Activated T-helper 1 cell treated with Interleukin-2 at 50 U/mL for 16 hours (primary cell): ENCODE measurements at places on chromosomes 7 and 10.

- no peak for DNase-seq
Measured at GRCh38 chr7:137703291-137704010, 143.3 kb downstream of the DGKI start.

DNA sequence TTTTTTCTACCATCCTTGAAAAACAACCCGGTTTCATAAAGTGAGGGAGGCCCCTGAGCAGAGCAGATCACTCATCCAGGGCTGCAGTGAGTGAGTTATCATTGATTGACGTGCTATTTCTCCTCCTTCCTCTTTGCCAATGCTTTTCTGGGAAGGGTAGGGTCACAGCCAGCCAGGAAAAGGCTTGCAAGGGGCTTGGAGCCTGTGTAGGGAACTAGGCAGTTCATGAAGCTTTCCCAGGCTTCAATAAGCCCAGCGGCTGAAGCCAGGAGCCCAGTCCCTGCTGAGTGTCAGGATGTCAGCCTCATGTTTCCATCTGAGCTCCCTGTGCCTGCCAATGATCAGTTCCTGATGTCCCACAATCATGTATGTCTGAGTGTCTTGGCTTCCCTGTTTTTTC lies 584.7 kb downstream of the GALNT17 start:
- no peak for DNase-seq

DNA sequence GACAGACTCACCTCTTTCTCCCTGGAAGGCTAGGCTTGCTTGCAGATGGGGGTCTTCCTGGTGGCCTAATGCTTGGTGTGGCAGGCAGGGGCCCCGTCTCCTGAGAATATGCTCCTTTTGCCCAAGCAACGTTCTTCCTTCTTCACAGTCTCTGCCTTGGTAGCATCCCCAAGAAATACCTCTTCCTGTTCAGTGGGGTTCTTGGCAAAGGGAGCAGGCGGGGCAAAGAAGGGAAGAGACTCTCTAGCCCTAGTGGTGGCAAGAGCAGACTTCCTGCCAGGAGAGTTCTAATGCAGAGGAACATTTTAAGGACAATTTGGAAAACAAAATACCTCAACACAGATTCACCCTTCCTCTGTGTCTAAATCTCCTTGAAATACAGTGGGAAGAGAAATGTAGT lies at the start of gene CLEC5A:
Gene CLEC5A, minus strand, starts transcription at position 179 of the 400 bp plus-strand sequence. CDS start 682 bp downstream, outside the sequence.
- DNase-seq, result no peak

DNA sequence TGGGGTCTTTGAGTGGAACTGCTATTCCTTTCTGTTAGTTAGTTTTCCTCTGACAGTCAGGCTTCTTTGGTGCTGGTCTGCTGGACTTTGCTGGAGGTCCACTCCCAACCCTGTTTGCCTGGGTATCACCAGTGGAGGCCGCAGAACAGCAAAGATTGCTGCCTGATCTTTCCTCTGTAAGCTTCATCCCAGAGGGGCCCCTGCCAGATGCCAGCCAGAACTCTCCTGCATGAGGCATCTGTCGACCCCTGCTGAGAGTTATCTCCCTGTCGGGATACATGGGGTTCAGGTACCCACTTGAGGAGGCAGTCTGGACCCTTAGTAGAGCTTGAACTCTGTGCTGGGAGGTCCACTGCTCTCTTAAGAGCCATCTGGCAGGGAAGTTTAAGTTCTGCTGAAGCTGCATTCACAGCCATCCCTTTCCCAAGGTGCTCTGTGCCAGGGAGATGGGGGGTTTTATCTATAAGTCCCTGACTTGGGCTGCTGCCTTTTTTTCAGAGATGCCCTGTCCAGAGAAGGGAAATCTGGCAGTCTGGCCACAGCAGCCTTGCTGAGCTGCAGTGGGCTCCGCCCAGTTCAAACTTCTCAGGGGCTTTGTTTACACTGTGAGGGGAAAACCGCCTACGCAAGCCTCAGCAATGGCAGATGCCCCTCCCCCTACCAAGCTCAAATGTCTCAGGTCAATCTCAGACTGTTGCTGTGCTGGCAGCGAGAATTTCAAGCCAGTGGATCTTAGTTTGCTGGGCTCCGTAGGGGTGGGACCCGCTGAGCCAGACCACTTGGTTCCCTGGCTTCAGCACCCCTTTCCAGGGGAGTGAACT lies 89.7 kb upstream of the CDK6 start:
- DNase-seq, result no peak

GRCh38 chr7:8765374-8765773 lies 332.0 kb downstream of the NXPH1 start:
- DNase-seq, result no peak

- no peak for DNase-seq
Measured at GRCh38 chr7:31002256-31002655, 38.5 kb downstream of the GHRHR start.

- no peak for DNase-seq
Measured at GRCh38 chr7:96314402-96315124, 7.3 kb downstream of the SLC25A13 start.

DNA sequence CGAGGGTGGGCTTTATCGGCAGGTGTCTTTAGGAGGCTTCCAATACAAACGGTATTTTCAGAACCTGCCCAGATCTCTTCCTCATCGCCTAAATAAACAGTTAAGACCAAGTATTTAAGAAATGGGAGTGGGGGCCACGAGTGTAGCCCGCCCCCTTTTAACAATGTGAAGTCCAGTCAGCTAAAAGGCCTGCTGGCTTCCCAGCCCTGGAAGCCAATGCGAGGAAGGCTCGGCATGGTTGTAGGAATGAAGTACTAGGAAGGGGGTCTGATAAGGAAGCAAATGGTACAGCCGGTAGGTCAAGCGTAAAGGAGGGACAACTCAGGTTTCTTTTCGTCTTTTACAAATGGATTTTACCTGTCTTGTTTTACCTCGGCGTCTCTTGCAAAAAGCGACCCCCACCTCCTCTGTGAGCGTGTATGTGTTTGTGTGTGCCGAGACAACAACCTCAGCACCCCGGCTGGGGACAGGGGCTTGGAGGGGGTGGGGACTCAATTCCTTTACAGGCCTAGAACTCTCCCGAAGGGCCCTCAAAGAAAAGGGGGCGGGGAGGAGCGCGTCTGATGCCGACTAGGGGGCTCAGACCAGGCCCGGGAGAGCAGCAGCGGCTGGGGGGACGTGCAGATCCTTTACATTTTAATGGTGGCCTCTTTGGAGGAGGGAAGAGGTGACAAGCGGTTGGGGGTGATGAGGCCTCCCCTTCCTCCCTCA lies 147.6 kb downstream of the GPR85 start:
- no peak for DNase-seq

DNA sequence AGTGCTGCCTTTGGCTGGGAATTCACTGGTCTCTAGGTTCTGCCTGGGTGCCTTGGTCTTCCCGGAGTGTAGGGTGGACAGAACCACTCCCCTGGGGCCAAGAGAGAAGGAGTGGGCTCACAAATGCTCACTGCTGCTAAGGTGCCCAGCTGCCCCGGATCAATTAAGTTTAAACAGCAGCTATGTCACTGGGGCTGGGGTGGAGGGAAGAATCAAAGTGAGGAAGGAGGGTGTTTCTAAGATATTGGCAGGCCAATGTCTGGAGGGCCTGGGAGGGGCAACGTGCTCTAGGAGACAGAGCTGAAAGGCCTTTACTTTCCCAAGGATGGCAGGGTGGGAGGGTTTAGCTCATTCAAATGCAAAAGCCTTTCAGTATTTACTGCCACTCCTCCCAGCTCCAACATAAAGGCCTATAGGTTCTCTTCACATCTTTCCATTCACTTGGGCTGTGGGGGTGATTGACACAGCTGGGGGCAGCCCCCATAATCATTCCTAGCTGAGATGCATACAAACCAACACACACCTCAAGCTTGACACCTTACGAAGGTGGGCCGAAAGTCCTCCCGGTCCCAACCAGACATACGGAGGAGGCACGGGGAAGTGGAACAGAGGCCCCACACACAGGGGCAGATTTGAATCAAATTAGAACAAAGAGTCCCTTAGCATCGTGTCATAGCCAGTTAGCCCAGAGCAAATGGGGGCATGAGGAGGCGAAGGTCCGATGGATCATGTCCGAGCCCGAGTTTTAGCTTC lies 108.0 kb upstream of the EFCAB10 start:
- DNase-seq, result no peak

DNA sequence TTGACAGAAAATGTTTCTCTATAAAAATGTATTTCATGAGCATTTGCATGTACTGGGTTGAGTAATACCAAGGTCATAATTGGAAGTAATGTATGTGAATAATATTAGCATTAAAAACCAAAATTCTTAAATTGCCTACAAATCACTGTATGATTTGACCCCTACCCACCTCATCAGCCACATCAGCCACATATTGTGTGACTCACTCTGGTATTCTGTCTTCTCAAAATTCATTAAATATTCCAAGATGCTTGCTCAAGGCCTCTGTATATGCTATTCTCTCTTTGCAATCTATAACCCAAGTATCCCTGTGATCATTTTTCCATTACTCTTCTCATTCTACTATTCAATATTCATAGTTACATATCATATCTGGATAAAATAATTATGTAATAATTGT lies 21.4 kb downstream of the POT1 start:
- no peak for DNase-seq

DNA sequence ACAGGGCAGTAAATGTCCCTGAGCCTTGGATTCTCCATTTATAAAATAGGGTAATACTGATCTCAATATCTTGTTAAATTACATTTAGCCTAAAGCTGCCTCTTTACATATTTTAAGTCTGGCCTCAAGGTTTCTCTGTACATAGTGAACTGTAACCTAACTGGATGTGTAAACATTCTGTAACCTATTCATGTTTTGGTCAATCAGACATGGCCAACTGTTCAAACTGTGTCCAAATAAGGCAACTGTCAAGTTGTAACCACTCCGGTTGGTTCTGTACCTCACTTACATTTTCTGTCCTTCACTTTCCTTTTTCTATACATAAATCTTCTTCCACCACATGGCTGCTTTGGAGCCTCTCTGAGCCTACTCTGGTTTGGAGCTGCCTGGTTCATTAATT lies 107.1 kb upstream of the ITGB1 start:
- DNase-seq, result no peak

DNA sequence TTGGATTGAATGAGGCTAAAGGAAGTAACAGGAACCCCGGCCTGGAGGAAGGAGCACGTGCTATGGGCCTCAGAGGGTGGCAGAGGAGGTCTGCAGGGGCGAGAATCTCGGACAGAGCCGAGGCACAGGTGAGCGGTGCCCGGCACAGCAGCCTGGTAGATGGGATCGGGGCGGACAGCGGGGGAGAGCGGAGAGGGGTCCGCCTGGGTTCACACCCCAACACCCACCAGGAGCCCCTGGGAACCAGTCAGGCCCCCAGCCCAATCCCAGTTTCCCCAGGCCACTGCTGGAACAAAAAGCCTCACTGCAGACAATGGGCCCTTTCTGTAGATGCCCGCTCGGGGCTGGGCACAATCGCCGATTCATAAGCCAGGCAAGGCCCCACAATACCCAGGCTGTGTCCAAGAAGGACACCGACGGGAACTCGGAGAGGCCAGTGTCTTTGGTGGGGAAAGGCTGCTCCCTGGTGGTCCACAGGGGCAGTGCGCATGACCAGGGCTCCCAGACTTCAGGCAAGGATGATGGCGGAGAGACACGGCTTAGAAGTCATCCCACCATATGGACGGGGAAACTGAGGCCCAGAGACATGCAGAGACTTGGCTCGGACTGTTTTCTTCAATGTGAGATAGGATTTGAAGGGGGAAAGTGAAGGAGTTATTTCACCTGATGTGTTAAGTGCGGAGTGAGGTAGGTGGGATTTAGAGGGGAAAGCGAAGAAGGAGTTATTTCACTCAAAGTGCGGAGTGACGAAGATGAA lies 106.9 kb upstream of the GPR26 start:
- peak; percentile 48 for DNase-seq

GRCh38 chr7:48087349-48087748 lies 1.7 kb upstream of the UPP1 start:
- DNase-seq, result no peak

GRCh38 chr7:17937506-17938120 lies 2.7 kb downstream of the SNX13 start:
- DNase-seq, result no peak

DNA sequence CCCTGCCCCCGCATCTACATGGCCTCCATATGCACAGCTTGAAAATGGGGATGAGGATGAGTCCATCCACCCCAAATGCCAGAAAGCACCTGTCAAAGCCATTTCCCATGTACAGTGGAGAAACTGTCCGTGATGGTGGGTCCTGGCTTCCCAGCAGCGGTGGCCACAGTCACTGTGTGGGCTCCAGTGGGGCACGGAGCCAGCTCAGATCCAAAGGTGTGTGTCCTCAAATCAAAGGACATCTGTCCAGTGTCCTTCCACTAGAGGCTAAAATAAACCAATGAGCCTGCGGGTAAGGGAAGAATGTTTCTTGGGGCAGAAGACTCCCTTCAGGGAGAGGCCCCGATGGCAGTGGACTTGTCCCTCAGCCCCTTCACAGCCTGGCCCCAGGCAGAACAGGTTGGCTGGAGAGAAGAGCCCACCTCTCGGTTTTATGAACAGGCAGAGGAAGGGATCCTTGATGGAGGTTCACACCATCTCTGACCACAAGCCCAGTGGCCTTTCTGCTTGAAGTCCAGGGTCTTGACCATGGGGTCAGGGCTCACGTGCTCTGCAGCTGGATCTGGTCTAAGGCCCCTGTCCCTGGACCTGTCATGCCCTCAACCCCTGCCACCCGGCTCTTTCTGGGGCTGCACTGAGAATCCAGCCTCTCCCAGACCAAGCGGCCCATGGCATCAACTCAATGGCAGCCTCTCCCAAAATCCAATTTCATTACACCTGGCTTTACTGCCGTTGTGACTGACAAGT lies 106.9 kb downstream of the TCERG1L start:
- DNase-seq, result no peak

- no peak for DNase-seq
Measured at GRCh38 chr10:101380353-101381017, 26.5 kb downstream of the BTRC start.

GRCh38 chr7:31488562-31489203 lies 25.2 kb upstream of the ITPRID1 start:
- peak; percentile 0 for DNase-seq

- DNase-seq, result no peak
Measured at GRCh38 chr7:42522227-42522991, 285.4 kb upstream of the GLI3 start.

DNA sequence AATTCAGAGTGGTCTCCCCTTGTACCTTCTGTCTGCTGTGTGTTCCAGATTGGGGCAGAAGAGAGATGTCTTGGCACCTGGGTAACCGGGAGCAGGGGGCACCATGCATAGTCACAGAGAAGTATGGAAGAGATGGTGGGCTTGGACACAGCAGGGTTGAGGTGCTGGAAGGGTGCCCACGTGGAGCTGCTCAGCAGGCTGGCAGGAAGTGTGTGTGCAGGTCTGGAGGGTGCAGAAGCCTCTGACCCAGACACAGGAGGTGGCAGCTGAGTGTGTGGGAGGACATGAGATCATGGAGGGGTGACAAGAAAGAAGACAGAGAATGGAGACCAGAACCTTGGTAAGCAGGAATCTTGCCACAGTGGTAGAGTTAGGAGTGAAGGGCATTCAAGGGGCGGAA lies 42.3 kb upstream of the DUSP5 start:
- no peak for DNase-seq
